CD4-positive, alpha-beta T cell treated with Interferon gamma for 1 hour (primary cell): ENCODE measurements at places on chromosomes 13 and 19.

GRCh38 chr13:99740251-99740979 lies 231.2 kb downstream of the ZIC5 start:
- no peak for DNase-seq

DNA sequence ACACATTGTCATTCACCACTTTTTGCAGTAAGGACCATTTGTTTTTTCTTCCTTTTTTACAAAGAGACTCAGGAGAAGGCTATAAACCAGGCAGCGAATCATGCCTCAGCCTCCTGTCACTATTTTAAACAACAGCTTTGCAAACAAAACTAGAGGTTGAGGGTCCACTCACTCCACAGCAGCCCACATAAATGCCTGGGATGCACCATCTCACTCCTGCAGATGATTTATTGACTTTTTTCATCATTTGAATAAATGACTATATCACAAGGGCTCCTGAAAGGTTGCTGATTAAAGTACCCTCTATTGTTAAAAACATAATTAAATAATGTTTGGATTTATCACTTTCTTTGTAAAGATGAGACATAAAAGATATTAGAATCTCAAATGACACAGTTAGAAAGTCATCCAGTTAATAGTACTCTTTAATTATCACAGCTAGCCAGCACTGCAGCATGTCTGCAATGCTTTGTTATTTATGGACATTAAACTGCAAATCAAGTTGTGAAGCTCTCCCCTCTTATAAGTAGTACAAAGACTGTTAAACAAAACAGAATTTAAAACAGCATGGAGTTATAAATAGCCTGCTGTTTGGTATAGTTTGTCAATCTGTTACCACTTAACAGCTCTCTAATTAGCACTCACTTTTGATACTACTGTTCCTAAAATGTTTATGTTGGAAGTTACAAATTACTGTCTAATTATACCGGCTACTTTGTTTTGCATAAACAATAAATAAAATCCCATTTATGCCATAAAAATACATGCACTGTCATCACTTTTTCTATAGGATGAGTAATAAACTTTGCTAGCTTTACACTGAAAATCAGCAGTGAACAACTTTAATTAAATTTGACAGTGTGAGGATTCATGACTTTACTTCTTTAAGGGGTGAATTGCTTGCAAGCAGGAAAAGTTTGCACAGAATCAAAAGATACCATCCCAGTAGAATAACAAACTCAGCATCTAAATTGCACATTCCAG lies 853.2 kb downstream of the UQCRFS1 start:
- no peak for DNase-seq

DNA sequence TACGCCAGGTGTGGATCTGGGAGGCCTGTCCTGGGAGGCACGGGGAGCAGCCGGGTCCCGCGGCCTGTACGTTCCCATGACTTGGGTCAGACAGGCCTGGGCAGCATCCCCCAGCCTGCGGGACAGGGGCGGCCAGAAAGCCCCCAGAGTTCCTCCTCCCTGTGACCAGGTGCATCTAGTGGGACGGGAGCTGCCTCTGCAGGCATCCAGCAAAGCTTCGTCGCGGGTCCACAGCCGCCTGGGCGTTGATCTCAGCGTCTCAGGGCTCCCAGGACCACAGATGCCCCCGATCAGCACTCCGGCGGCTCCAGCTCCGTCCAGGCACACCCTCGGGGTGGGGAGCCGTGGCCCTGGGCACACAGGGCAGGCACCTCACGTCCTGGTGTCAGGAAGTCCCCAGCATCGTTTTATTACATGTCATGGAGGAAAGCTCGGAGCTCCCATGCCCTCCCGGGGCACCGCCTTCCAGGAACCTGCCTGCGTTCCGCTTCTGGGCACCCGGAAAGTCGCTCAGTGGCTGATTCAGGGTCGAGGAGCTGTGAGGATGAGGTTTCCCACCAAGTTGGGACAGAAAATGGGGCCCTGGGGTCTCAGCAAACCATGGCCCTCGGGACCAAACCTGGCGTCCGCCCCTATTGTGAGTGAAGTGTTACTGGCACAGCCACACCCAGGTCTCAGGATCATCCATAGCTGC lies 1.5 kb upstream of the GZMM start:
- no peak for DNase-seq

DNA sequence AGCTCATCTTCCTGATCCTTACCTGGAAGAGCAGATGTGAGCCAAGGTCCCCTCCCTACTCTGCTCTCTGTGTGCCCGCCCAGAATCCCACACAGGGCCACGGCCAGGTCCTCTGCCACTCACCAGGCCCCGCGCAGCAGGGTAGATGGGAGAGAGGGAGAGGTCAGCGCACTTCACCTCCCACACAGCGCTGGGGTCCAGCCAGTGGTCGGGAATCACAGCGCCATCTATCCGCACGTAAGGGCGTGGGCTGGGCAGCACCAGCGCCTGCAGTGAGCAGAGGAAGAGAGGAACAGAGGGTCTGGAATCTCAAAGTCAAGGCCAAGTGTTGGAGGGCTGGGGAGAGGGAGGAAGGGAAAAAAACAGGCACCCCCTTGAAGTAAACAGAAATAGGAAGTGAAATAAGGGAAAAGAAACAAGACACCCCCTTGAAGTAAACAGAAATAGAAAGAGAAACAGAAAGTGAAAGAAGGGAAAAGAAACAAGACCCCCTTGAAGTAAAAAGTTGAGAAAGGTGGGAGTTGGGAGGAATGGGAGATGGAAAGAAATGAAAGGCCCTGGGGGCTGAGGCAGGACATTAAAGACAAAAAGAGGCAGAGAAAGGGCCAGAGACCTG lies 7.0 kb upstream of the PLA2G4C start:
- no peak for DNase-seq

DNA sequence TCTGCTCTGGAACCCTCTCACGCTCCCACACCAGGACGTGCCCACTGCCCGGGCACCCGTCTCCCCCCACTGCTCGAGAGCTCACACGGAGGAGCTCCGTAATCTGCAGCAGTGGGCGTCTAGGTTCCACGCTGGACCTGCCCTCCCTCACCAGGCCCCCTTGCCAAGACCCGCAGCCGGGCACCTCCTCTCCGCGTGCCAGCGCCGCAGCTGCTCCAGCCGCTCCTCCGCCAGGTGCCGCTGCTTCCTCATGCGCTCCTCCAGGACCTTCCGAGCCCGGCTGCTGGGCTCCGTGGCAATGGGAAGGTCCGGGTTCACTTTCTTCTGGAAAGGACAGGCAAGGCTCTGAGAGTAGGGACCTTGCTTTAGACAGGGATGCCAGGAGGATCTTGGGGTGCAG lies 35.0 kb upstream of the MATK start:
- no peak for DNase-seq

- no peak for DNase-seq
These were observed 35.6 kb downstream of the NDFIP2 start for GRCh38 chr13:79516595-79516994.

- DNase-seq, result no peak
These were observed 28.2 kb downstream of the FCGBP start for GRCh38 chr19:39906283-39906682.
